ENCODE measurements at places on chromosomes 3 and 15.

DNA sequence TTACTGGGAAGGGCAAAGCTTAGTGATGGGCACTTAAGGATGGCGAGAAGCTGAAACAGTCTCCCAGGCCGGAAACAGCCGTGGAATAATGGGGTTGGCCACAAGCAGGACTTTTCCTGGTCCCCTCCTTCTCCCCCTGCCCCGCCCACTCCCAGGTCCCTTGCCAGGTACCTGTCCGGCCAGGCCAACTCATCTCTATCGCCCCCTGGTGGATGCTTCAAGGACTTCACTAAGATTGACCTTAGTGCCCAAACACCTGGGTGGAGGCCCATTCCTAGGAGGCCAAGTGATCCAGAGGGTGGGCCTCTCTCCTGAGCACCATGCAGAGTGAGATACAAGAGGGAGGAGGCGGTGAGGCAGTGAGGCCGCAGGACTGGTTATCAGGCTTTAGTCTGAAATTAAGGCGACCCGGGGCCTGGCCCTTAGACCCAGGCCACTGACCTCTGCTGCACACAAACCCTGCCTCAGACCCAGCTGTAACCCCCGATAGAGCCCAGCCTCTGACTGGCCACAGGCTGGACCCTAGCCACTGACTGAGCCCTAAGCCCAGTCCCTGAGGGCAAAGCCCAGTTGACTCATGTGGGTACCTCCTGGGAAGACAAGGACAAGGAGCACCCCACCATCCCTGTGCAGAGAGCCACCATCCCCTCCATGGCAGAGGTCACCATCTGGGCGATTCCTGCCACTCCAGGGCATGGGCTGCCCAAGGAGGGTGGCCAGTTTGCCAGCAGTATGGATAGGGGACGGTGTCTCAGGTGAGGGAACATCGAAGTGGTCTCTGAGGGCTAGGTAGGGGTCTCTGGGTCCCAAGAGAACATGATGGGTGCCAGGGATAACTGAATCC lies 37.6 kb downstream of the VIPR1 start:
- DNase-seq, result peak; percentile 71

DNA sequence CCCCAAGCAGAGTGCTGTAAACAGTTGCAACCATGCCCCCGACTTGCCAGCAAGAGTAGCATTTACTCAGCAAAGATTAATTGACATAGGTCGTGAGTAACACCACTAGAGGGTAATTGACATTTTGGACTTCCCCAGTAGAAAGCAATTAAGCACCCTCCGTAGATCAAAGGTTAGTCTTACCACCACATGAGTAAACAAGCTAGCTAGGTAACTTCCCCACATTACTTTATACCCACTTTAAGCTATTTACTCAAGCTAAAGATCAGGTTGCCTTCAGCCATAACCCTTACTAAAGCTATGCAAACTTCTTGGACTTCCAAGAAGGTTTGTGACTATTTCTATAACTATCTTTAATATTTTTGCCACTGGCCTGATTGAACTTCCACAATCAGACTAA lies 1072.7 kb downstream of the OTOL1 start:
- no peak for DNase-seq

GRCh38 chr3:109081746-109082510 lies 36.0 kb downstream of the MORC1 start:
- DNase-seq, result no peak

DNA sequence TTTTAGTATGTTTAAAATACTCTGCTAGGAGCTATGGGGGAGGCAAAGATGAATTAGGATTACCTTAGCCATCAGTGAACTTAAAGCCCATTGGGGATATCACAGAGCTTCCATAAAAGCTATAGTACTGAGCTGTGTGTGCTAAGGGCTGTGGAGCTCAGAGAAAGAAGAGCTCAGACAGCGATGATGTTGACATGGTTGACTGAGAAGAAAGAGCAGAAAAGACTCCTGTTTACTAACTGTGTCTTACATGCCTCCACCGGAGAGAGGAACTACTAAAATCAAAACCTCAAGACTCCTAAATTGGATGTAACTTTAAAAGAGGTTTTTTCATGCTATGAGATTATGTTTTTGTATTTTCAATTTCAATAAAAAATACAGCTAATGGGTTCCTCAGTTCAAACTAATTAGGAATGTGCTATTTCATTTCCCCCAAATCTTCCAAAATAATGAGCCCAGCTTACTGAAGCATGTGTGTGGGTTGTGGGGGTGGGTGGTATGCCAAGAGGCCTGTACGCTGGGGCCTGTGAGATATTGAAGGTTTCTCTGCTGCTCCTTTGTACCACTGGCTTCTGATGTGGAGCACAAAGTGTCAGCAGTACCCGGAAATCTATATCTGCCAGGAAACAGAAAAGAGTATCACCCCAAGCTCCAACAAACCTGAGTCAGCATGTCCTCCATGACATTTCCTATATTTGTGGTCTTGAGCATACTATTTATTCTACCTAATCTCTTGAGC lies 22.7 kb downstream of the DGKG start:
- no peak for DNase-seq

- no peak for DNase-seq
These were observed 436.1 kb upstream of the WNT5A start for GRCh38 chr3:55923207-55923606.

GRCh38 chr3:184180165-184180564 lies 5.5 kb downstream of the AP2M1 start:
- DNase-seq, result no peak

DNA sequence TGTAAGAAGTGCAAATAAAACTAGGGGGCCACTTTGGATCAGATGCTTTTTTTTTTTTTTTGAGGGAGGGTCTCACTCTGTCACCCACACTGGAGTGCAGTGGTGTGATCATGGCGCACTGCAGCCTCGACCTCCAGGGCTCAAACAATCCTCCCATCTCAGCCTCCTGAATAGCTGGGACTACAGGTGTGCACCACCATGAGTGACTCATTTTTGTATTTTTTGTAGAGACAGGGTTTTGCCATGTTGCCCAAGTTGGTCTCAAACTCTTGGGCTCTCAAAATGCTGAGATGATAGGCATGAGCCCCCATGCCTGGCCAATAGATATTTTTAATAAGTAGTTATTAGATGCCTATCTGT lies 20.8 kb downstream of the CCR1 start:
- DNase-seq, result no peak

DNA sequence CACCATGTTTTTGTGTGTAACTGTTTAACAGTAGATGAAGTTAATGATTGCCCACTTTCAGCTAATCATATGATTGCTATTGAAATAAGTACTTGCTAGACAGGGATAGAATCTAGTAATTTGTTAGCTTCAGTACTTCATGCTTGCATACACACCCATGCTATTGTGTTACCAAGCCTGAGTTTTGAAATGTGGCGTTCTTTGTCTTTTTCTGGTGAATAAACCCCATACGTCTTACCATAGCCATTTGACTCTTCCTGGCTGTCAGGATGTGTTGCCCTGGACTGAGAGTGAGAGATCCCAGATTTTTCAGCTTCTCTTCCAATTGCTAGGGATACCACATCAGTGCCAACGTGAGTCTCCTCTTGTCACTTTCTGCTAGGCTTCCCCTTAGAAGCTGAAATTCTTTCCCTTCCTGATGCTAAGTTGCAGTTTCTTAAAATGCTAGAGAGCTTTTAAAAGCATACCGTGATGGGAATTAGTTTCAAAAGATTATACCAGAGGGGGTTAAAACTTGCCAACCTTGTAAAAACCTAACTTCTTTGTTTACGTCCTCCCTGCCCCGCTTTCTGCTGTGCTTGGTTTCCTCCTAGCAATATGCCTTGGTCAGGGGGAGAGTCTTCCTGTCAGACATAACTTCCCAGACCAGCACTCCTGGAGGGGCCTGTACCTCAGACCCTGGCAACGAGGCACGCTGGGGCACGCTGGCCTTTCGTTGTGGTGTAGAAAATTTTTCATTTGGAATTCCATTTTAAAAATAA lies 62.9 kb upstream of the ULK4 start:
- DNase-seq, result no peak

DNA sequence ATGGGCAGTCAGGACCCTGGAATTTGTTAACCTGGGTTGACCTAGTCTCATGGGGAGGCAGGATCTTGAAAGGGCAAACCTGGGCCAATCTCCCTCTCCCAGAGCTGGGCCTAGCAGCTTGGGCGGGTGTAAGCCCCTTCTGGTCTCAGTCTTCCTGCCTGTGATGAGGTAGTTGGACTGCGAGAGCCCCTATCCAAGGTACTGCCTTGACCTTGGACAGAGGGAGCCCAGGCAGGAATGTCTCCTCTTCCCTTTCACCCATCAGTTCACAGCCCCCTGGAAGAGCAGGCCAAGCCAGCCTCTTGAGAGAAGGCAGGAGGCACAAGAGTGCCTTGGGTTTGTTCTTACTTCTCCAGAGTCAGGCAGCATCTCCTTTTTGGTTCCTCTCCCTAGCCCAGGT lies 24.7 kb upstream of the SEMA3F start:
- DNase-seq, result no peak

DNA sequence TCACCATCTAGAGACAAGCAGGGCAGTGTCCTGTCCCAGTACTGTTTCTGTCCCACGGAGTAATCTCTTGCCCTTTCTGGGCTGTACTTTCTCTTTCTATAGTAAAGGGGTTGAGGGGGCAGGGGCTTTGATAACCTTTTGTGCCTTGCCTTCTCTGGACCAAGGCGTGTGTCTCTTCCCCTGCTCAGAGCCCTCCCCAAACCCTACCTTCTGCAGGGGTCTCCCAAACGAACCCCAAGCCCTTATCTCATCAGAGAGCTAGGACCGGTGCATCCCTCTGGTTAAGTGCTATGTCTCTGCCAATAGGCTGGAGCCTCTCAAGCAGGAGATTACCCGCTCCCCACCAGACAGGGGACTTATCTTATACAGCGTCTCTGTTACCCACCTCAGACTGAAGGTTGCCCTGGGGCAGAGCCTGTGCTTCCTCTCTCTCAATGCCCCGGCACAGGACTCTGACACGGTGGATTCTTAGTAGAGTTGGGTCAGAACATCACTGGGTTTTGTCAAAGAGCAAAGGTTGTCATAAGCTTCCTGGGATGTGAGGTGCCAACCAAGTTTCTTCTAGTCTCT lies 2.9 kb downstream of the PLEKHO2 start:
- DNase-seq, result no peak

DNA sequence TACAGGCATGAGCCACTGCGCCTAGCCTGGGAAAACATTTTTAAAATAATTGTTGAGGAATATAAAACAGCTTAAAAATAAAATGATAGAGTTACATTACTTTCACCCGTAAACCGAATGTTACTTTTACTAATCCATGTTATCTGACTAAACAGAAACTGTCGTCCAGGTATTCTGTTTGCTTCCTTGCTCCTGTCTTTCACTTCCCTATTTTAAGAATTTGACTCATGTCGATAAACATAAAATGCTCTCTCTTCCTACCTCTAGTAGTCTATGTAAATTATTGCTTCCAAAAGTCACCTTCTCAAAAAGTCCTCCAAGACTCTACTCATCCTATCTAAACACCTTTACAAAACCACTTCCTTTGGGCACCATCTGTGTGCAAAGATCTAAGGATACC lies 216.4 kb downstream of the RBMS3 start:
- no peak for DNase-seq

GRCh38 chr3:110343376-110343775 lies 728.2 kb upstream of the NECTIN3 start:
- no peak for DNase-seq

GRCh38 chr15:88738796-88739195 lies 64.4 kb upstream of the ACAN start:
- DNase-seq, result no peak

DNA sequence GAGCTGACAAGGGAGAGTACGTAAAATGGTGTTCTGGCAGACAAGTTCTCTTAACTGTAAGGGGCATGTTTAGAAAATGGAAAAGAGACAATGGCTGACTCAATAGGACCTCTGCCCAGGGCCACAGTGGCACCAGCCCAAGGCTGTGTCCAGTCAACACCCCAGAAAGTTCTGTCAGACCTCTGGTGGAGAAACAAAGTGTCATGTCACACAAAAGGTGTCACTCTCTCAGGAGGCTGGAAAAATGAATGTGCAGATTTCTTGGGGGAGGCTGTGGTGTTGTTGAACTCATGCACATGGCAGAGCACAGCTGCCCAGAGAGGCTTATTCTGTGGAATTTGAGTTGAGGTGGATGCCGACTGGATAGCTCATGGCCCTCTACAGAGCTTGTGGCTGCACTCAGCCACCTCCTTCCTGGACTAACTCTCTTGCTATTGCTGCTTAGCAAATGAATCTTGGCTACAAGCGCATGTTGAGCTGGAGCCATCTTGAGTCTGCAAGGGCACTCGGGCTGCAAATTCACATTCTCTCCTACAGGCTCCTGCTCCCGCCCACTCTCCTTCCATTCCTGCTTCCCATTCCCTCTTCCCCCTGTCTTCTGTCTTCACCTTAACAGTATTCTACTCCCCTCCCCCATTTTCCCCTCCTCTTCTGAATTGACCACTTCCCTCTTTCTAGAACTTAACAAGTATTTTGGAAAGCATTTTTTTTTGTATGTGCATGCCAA lies 55.8 kb upstream of the SLC7A14 start:
- DNase-seq, result no peak

- DNase-seq, result no peak
These were observed 94.1 kb downstream of the PLSCR2 start for GRCh38 chr3:146375219-146375618.

- DNase-seq, result no peak
These were observed 77.8 kb downstream of the FEZF2 start for GRCh38 chr3:62295571-62295970.

DNA sequence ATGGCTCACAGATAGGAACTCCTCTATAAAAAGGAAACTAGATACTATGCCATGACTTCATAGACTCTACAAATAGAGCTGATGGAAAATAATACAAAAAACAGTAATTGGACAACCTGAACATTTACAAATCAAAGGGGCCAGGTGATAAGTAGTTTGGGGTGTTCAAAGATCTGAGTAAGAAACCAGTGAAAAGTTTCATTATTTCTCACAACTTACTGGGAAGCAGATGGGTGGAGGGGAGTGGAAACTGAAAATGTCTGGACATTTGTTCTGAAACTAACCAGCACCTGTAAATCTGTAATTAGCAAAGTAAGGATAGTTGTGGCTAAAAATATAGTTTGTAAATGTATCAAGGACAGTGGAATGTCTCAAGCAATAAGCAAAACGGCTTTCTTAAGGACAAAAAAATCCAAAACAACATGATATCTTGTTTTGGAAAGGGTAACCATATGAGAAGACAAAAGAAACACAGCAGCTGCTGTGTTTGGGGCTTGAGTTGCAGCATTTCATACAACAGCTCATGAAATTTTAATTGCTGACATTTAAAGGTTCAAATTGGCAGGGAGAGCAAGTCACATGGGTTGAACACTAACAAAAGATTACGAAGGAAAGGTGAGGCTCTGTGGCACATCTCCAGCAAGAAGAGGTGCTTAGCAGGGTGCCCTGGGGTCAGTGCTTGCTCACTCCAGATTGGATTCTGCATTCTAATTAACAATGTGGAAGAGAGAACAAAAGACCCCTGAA lies 26.8 kb upstream of the THBS1 start:
- no peak for DNase-seq

DNA sequence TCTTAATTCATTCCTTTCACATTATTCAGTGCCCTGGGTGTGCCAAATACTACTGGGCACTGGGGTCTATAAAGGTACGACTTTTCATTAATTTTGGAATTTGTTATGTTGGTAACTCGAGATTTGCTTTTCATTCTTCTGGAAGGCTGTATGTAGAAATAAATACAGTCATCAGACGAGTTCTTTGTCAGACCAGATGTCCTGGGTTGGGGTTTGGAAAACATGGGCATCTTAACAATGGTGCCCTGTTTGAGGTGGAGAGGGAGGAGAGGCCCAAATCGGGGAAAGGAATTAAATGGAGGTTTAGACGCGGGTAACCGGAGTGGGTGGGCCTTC lies 662 bp upstream of the GLCE start:
- DNase-seq, result no peak

- no peak for DNase-seq
These were observed 26.8 kb upstream of the MKRN3 start for GRCh38 chr15:23538648-23539047.
